ENCODE measurements at places on chromosomes 2 and 18.
A peak's percentile ranks its signal among the peaks of the same experiment; 100 is the strongest.

GRCh38 chr2:1515986-1516797 lies 102.9 kb downstream of the TPO start:
- no peak for DNase-seq

GRCh38 chr18:57125627-57126026 lies 21.3 kb upstream of the BOD1L2 start:
- DNase-seq, result peak; percentile 74

DNA sequence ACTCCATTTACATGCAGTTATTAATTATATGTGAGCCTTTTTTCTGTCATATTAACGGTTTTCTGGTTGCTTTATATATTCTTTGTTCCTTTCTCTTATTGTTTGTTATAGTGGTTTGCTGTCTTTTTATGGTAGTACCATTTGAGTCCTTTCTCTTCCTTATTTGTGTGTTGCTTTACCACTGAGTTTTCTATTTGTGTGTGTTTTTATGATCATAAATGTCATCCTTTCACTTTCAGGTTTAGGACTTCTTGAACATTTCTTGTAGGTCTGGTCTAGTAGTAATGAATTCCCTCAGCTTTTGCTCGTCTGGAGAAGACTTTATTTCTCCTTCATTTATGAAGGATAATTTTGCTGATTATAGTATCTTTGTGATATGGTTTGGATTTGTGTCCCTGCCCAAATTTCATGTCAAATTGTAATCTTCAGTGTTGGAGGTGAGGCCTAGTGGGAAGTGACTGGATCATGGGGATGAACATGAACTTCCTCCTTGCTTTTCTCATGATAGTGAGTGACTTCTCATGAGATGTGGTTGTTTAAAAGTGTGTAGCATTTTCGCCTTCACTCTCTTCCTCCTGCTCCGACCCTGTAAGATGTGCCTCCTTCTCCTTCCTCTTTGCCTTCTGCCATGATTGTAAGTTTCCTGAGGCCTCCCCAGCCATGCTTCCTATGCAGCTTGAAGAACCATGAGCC lies 11.5 kb downstream of the GCC2 start:
- no peak for DNase-seq

DNA sequence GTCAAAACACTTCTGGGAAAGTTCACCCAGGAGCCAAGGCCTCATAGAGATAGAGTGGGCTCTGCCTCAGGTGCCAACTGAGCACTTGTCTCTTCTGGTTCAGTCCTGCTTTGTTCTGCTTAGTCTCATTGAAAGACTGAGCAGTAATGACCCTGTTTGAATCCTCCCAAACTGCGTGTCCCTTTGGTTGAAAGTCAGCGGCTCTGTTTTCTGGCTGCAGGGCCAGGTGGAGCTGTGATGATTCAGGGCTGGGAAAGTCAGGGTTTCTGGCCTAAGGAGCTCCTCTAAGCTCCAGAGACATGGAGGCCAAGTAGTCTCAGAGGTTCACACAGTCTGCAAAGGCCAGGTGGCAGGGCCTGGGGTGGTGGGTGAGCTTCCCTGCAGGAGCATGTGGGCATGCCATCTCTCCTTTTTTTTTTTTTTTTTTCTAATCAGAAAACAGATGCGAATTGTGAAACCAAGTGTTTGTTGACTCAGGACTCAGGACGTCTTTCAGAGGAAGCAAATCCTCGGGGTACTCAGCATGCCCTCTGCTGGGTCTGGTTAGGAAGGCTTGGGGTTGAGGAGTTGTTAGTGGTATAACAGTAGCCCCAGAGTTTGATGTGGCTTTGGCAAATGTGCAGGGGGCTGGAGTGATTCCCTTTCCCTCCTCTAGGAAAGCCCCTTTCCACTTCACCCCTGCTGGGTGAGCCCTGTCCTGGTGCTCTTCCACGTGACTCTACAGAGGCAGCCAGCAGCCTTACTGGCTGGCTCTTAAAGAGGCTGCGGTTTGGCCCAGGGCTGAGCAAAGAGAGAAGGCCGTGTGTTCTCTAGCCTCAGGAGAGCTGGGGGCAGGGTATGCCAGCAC lies 38.3 kb downstream of the TMEM17 start:
- DNase-seq, result no peak

- DNase-seq, result peak; percentile 4
These were observed 121.3 kb upstream of the BOD1L2 start for GRCh38 chr18:57025540-57025939.

DNA sequence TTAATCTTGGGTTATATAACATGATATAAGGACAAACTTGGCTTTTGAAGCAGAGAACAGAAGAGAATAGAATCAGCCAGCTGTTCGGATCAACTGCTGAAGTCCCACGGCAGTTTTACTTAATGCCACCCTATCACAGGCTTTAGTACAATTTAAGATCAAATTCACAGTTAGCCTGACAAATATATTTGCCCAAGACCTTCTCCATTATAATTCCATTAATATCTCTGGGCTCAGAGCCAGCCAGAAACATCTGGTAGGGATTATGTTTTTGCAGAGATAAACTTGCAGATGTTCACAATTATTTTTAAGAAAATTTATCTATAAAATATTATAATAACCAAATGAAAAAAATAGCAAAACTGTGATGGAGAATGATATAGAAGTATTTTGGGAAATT lies 381.4 kb downstream of the RAD51AP2 start:
- peak; percentile 64 for DNase-seq

DNA sequence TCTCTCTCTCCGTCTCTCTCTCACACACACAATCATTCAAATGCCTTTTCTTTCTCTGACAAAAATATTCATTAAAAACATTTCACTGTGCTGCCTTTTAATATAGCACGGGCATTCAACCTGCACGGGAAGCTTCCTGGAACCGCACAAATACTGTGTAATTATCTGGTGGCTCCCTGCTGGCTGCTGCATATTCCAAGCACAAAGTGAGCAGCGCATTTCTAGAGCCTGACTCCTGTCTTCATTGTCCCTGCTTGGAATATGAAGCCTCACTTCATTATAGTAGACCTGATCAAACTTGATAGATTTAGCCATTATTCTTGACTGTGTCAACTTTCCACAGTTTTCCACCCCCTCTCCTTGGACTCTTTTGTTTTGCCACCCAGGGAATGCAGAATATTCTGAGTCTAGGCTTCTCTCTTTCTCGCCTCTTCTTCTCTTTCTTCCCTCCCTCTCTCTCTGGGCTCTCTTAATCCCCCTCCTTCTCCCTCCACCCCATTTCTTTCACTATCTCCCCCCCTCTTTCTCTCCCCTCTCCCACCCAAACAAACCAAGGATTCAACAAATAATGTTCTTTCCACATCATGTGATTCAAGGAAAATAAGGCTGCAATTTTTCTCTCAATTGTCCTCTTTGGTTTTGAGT lies 672.1 kb upstream of the FANCL start:
- no peak for DNase-seq

DNA sequence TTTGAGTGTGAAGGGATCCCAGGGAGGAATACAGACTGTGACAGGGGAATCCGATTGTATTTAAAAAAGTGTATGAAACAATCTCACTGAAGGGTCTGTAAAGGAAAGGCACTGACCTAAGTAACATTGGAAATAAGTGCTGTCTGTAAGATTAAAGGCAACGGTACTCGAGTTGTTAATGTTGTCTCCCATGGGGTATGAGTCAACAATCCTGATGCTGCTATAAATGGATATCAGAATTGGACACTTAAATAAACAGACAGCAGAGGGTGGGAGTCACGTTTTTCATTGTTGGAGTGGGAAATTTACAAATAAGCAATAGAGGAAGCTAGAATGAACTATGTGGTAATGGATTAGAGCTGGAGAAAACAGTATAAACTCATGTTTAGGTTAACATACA lies 452.4 kb upstream of the RGPD4 start:
- no peak for DNase-seq

GRCh38 chr2:42048299-42049220 lies 739 bp downstream of the PKDCC start:
- peak; percentile 44 for DNase-seq

- no peak for DNase-seq
These were observed 25.1 kb downstream of the PARD3B start for GRCh38 chr2:204570421-204570820.

DNA sequence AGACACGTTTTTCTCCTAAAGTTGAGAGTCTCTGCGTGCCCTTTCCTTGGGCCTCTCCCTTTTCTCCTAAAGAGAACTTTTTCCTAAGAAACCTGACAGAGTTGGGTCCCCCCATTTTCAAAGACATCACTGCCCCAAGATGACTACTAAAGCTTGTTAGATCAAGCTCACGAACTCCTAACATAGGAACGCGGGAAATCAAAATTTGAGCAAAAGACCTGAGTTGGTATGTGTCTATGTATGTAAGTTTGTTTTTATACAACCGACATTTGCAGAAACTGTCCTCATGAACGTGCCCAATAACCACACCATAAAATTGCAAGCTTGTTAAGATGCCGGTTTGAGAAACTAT lies 1.4 kb downstream of the HOXD13 start:
- no peak for DNase-seq

DNA sequence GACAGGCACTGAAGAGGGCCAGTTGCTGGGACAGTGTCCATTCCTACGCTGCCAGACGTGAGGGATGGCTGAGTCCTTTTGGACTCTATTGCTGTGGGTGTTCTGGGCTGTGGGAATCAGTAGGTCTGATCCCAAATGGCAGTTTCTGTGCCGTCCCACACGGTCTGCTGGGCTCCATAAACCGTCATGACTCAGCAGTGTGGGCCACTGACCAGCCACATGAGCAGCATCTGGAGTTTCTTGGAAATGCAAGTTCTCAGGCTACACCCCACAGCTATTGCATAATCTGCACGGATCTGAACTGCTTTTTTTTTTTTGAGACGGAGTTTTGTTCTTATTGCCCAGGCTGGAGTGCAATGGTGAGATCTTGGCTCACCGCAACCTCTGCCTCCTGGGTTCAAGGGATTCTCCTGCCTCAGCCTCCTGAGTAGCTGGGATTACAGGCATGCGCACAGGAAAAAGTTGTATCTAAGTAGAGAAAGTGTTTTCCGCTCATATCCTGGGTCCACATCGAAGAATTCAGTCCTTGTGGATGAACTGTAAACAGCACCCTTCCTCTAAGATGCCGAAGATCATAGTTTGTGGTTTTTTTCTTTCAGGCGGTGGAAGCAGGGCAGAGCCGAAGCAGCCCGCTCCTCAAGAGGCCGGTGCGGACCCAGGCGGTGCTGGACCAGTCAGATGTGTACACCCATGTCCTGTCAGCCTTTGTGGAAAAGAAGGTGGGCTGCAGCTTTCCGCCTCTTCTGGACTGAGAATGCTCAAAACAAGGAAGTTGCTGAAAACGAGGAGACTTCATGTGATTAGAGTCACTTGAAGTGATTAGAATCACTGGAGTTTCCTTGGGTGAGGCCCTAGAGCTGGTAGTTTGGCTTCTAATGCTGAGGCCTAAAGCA lies 25.5 kb downstream of the RMC1 start:
- DNase-seq, result no peak

DNA sequence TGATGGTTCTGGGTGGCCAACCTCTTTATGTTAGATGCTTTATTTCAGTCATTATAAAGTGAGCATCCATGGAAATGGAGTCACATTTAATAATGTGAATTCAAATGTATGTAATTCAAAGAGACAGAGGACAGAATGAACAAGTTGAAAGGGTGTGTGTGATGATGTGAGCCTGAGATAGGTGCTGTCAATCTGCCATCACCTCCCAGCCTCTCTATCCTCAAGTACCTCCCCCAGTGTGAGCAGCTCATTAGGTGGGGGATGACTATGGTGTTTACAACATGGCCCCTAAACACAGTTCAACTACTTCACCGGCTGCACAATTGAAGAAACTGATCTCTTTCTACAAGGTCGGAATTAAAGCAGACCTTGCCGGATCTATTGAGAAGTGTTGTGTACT lies 74.7 kb upstream of the IGFBP5 start:
- no peak for DNase-seq

DNA sequence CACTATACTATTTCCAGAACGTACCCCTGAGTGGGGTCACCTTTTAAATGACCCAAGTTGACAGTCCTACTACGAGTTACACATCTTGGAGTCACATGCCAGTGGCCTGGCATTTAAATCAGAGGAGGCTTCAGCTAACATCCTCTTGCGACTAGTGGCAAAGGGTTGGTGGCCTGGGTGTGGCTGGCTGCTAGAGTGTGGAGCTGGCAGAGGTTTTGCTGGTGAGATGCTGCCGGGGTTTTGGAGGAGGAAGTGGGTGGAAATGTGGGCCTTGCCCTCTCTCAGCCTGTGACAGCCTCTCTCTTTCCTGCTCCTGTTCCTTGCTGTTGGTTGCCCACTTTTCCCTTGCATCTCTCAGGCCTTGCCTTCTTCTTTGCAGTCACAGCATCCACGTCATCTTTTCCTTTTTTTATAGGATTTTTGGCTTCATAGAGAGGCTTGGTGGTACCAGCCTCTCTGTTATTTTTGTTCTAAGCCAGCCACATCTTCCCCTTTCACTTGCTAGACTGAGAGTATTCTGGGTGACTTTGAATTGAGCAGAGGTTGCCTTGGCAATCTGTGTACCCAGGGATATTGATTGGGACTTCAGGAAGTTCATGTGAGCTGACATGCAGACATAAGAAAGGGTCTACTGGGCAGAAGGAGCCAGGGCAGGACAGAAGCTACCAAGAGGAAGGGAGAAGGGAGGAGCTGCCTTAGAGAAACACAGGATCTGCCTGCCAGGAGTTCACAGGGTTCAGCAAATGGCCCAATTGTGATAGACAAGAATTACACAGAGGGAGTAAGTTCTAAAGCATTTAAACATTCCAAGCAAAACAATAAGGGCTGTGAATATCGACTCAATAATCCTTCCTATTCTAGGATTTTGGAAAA lies 55.4 kb downstream of the CDC42EP3 start:
- DNase-seq, result no peak

All from NCI-H82 (cell line).